ENCODE measurements at places on chromosomes 7 and 10.

DNA sequence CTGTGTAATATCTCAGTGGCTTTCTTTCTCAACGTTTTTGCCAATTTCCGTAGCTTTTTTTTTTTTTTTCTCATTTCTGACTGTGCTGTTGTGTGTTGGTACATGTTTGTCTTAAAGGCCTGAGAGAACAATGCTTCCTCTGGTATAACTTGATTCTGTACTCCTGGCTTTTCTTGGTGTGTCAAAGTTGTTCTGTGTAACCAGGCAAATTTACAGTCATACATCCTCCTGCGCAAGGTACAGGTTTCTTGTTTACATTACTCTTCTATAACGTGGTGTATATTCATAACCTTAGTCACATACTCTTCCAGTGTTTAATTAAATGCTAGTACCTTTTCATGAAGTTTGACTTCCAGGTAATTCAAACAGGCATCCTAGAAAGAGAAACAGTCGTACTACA, 8.3 kb upstream of the ARHGAP12 start:
- DNase-seq: no peak

DNA sequence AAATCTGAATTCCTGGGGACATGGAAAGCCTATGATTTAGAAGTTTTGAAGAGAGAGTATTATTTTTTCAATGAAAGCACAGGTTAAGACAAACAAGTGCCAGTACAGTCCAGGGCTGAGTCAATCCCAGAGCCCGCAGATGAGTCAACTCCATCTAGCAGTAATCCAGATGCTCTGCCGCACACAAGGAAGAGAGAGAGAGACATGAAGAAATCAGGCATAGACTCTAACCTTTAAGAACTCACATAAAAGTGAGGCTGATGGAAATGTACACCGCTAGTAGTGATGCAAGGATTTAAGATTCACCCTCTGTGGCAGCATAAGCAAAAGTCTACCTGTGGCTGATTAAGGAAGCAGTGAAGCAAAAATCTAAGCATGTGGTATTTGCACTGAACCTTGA, 651.5 kb downstream of the TNS3 start:
- DNase-seq: no peak

GRCh38 chr10:78194050-78194449, 160.4 kb downstream of the RPS24 start:
- no peak for DNase-seq

- DNase-seq: no peak
Observed at GRCh38 chr7:111232249-111233084, 141.5 kb downstream of the LRRN3 start.

- DNase-seq: no peak
Observed at GRCh38 chr7:112080441-112080840, 125.8 kb downstream of the DOCK4 start.

DNA sequence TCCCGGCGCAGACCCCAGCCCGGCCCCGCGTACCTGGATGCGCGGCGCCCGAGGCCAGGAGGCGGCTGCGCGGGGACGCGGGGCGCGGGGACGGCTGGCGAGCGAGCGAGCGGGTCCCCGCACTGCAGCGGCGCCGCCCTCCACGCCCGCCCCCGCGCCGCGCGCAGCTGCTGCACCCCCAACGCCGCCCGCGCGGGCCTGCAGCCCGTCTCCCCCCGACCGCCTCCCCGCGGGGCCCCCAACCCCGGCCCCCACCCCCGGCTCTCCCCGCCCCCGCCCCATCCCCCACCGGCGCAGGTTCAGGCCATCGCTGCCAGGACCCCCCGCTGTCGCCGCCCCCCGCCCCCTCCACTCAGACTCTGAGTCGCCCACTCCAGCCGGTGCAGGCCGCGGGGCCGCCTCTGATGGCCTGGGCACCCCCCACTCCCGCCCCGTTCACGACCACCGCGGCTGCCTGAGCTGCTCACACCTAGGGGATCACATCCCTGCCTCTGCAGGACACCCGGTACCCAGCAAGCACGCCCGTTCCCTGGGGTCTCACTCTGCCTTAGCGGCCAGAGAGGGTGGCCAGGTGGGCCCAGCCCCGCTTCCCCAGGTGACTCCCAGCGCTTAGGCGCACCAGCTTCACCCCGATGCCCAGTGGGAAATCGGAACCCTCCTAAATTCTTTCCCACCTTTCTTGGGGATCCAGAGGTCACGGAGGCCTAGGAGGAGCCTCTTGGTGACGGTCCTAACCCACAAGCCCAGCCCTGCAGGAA, 13.9 kb upstream of the DNAAF5 start:
- DNase-seq: no peak

DNA sequence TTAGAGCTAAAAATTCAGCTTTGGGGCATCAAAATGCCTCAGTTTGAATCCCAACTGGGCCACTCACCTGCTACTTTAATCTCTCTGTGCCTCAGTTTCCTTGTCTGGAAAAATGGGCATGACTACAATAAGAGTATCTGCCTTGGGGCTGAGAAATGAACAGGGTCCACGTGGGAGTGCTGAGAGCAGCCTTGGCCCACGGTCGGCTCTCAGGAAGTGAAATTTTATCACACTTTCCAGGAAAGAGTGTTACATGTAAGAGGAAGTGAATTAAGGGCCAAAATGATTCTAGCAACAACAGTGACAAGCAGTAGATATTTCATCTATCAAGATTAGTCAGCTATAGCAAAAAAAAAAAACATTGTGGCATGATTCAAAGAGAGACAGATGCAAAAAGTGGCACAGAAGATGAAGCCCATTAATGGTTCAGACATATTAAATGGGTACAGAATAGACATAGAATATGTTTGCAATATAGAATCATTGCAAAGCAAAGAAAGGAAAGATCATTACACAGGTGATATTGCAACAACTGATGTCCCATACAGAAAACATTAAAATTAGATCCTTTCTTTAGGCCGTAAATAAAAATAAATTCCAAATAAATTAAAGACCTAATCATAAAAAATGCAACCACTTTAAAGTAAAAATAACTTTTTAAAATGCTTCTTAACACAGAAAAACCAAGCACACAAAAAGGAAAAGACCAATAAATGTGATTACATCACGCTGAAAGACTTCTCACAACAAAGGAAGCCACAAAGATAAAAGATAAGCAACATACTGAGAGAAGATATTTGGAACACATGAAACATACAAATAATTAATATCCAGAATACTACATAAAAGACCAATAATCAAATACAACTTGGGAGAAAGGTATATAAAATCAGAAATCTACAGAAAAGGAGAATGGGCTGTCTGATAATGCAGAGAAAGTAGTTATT, 4.3 kb downstream of the TMEM273 start:
- DNase-seq: no peak

GRCh38 chr10:78405231-78405630, 371.6 kb downstream of the RPS24 start:
- no peak for DNase-seq
